ENCODE measurements at places on chromosomes 2 and 18.

DNA sequence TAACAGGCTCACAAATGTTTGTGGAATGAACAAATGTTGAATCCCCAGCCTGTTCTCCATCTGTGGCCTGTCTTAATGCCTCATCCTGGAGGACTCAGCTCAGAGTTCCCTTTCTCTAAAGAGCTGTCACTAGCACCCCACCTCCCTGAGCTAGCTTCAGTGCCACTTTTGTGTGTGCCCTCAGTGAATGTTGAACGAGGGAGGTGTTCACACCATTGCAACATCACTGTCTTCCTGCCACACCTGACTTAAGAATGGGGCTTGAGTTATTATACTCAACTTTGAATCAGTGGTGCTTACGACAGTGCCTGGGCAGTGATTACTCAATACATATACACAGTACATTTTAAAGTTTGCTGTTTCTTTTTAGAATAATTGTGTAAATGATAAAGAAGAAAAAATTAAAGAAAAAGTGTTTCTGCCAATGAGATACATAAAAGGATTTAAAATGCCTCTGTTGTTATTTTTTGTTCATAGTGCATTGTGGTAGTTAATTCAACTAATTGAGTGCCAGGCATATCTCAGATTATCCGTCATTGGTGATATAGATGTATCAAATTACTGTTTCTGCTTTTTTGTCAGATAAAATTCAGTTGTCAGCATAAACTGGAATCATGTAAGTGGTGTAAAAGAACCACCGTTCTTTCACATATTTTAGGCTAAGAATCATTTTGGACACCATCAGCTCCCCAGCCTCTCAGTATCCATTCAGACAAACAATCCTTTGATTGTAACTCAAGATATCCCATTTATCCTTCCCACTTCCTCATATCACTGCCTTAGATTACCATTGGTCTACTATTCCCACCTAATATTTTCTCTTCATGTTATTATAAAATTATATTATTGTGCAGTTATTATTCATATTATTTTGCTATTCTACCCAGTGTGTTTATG lies 304.7 kb downstream of the PTPRM start:
- no peak for DNase-seq

GRCh38 chr2:222689322-222689721 lies 17.9 kb downstream of the MOGAT1 start:
- DNase-seq = no peak

- DNase-seq = no peak
These were observed 74.3 kb upstream of the CCDC150 start for GRCh38 chr2:196565106-196565765.

GRCh38 chr2:42223855-42224268 lies 54.7 kb downstream of the EML4 start:
- DNase-seq = peak; percentile 14

- peak; percentile 15 for DNase-seq
These were observed 145.3 kb upstream of the SMAD7 start for GRCh38 chr18:49096021-49096420.

DNA sequence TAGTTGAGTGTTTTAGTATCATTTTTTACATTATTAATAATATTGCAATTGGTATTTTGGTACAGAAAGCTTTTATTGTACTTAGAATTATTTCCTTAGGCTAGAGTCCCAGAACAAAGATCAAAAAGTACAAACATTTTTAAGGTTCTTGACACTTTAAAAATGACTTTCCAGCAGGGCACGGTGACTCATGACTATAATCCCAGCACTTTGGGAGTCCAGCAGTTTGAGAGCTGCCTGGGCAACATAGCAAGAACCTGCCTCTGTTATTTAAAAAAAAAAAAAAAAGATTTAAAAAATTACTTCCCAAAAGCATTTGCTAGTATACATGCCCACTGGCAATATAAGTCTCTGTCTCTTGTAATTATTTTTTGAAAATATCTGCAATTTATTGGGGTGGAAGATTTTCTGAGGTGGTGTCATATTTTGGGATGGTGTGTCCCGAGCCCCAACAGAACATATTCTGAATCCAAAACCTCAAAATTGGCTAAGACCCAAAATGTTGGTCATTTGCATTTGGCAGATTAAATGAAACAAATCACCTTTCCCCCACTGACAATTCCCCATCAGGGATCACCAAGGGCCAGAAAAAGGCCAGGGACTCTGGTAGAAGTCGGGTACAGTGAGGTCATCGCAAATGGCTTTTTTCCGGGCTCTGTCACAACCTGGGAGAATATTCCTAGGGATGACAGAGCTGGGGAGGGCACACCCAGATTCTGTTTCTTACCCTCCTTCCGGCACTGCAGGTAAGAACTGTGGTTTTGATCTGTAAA lies 42.1 kb downstream of the NIFK start:
- DNase-seq = peak; percentile 27

GRCh38 chr2:221708902-221709301 lies 136.8 kb upstream of the EPHA4 start:
- no peak for DNase-seq

- peak; percentile 8 for DNase-seq
These were observed 184.0 kb downstream of the KCNE4 start for GRCh38 chr2:223235986-223236385.

DNA sequence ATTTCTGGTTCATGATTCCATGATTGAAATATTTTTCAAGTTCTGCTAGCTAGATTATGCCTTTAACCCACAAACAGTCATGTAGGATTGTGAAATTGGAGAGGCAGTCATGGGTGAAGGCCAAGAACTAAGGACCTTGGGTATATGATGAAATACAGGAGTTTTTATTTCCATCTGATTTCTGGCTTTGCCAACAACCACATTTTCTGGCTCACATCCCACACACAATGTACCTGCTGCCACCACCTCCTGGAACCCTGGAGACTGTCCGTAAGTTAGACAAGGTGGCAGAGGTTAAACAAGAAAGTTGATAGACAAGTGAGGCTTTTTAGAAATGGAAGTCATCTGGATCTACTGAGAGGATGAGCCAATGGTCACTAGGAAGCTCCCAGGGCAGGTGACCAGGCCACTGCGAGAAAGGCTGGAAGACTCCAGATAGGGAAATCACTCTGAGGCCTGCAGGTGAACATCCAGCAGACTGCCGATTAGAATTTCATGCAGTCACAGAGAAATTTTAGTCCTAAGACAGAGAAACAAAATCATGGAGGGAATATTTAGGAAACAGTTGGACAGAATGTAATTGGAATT lies 402.0 kb downstream of the ALK start:
- peak; percentile 32 for DNase-seq

GRCh38 chr2:84636080-84636971 lies 120.0 kb downstream of the DNAH6 start:
- DNase-seq = peak; percentile 26

DNA sequence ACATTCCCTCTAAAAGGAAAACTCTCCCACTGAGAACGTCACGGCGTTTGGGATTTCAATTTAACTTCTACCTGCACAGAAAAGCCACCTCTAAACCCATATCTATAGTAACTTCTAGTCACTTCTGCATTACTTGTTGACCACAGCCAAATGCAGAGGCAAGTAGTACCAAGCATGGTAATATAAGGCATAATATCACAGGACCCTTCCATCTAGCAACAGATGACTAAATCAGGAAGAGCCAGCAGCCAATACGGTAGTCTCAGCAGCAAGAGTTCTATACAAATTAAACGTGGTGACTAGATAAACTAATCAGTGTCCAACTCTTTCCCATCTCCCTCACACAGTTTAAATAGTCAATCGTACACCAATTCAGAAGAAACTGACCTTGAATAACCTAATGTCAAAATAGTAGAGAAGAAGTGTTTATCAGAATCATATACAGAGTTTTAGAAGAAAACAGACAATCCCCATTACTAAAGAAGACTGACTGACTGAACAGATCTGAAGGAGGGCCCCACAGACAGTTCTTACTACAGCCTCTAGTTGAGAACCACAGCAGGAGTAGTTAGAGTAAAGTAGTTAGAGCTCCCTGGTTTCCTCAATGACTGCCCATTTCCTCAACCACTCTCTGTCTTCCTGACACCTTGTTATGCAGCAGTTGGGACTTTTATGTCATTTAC lies 30.0 kb downstream of the MEMO1 start:
- peak; percentile 35 for DNase-seq

DNA sequence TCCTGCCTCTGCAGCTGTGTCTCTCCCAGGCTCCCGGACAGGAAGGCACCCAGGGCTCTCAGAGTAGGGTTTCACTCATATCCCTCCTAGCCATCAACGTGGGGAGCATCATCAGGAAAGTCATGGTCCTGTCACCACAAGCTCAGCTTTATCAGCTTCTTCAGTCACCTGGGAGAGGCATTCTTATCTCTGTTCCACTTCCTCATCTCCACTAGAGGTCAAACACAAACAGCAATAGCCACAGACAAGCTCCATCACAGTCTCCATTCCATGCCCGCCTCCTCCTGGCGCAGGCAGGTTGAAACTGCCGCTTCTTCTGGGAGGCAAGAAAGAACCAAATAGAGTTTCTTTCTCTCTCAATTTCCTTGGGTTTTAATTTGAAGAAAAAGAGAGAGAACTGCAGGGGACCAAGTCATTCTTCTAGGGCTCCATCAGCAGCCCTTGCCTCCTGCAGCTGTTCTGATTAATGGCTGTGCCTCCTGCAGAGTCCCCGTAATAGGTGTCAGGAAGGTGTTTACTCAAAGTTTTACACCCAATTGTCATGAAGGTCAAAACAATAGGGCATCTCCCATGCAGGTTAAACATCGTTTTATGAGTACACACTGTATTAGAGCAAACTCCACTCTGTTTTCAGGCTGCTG lies 377.9 kb downstream of the TMEM182 start:
- no peak for DNase-seq

DNA sequence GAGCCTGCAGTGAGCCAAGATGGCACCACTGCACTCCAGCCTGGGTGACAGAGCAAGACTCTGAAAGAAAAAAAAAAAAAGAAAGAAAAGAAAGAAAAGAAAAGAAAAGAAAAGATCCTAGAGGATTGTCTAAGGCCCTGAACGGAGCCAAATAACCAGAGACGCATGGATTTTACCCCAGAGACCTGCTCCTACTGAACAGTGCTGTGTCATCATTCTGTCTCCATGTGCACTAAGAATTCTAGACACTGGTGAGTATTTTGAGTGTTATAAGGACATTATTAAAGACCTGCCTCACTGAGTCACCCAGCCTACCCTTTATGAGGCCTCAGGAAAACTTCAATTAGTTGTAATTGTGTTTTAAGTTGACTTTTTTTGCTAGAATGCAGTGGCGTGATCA lies 61.9 kb upstream of the RIOK3 start:
- no peak for DNase-seq

DNA sequence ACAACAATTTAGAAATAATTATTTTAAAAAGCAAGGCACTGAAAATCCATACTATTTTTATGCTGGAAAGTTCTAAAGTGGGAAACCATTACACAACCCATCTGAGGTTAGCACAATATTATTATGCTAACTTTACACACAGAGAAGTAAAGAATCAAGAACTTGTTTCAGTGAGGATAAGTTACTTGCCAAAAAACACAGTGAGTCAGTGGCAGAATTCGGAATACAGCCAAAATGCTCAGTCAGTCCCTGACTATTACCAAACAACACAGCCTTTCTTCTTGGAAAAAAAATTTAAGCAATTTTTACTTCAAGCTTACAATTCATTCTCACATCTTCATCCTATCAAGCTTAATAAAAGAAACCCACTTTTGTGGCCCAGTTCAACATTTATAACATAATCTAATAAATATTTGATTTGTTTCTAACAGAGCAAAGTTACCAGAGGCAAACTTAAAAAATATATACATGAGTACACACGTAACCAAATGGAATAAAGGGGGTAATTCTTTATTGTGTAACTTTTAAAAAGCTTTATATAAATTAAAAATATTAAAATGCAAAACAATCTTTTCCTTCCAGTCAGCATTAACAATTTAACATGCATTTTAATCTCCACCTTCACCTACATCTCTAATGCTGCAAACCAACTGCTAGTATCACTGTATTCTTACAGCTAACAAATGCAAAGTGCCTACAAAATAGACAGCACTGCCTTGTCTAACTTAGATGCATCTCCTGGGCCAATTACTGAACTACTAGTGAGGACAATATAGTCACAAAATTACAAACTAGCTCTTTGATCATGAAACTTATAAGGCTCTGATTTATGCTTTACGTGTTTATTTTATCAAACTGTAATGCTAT lies 55.2 kb downstream of the CCDC88A start:
- peak; percentile 83 for DNase-seq

DNA sequence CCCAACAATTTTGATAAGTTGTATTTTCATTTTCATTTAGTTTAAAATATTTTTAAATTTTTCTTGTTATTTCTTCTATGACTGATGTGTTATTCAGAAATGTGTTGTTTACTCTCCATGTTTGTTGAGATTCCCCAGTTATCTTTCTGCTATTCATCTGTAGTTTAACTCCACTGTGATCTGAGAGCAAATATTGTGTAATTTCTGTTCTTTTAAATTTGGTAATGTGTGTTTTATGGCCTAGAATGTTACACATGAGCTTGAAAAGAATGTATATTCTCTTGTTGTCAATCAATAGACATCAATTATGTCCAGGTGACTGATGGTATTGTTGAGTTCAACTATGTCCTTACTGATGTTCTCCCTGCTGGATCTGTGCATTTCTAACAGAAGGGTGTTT lies 188.2 kb downstream of the CYP26B1 start:
- no peak for DNase-seq

DNA sequence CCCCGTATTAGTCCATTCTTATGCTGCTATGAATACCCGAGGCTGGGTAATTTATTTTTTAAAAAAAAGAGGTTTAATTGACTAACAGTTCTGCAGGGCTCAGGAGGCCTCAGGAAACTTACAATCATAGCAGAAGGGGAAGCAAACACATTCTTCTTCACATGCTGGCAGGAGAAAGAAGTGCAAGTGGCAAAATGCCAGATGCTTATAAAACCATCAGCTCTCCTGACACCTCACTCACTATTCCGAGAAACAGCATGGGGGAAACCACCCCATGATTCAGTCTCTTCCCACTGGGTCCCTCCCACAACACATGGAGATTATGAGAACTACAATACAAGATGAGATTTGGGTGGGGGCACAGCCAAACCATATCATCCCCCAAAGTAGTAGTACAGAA lies 2148.5 kb upstream of the PIK3C3 start:
- peak; percentile 46 for DNase-seq

DNA sequence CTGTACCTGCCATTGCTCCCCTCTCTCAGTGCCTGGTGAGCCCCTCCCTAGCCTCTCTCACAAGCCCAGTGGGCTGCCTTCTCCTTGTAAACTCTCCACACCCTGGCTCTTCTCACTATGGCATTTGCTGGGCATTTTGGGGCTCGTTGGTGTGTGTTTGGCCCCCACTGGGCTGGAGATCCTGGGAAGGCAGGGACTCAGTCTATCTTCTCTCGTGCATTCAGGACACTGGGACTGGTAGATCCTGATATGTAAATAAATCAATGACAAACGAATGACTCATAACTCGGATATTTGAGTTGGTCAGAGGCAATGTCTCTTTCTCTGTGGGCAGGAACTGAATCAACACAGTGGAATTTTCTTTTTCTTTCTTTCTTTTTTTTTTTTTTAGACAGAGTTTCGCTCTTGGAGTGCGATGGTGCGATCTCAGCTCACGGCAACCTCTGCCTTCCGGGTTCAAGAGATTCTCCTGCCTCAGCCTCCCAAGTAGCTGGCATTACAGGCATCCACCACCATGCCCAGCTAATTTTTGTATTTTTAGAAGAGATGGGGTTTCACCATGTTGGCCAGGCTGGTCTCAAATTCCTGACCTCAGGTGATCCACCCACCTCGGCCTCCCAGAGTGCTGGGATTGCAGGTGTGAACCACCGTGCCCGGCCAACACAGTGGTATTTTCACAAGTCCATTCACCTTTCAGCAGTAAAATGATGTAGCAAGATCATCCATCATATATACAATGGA lies 144.6 kb upstream of the SPRED2 start:
- DNase-seq = peak; percentile 98

All from ELR (cell line).